Adrenal gland (tissue), 19 donors: ENCODE measurements at places on chromosomes 16 and 17. TPM values are rescaled to one million over a fixed set of nuclear protein-coding genes. Genes with fewer than 3 reads are reported as not detected.

The SCIMP gene
- 1.1 TPM for total RNA-seq

The MYL4 gene
- not detected for total RNA-seq

- H3K36me3 ChIP-seq: no peaks in the 10 kb centered on the region
- H3K27me3 ChIP-seq: no peaks in the 10 kb centered on the region
- no peak for DNase-seq
- H3K27ac ChIP-seq: no peak overlapping the region
- no peak overlapping the region for H3K4me3 ChIP-seq
Measured at GRCh38 chr16:74726716-74727115, 26.1 kb upstream of the MLKL start.

GRCh38 chr16:77636615-77637014 lies 85.7 kb upstream of the NUDT7 start:
- no peak overlapping the region for H3K4me3 ChIP-seq
- no peaks in the 10 kb centered on the region for H3K36me3 ChIP-seq
- no peak overlapping the region for H3K27ac ChIP-seq

DNA sequence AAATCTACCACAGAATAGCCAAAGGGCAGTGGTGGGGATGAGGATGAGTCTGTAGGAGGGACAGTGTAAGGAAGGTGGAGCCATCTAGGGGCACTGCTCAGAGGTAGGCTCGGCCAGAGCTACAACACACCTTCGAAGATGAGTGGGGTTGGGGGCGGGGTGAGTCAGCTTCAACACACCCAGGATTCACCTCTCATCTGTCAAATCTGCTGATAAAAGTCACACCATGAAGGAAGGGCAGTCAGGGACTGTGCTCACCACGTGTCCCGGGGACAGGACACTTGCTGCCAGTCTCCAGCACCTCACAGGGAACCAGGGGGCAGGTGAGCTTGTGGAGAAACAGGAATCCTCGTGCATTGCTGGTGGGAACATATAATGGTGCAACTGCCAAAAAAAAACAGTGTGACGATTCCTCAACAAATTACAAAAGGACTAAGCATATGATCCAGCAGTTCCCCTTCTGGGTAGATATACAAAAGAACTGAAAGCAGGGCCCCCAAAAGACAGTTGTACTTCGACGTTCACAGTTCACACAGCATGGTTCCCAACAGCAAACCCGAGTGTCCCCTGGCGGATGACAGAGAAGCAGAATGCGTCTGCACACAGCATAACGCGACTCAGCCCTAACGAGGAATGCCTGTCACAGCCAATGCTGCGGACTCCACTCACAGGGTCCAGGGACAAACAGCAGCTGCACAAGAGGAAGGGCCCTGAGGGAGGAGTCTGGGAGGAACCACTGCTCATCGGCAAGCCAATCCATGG lies 133.1 kb downstream of the ANKRD11 start:
- H3K27me3 ChIP-seq: no peaks in the 10 kb centered on the region
- peaks cover 28% of the 10 kb centered on the region for H3K4me1 ChIP-seq
- DNase-seq: peak; percentile 86
- H3K4me3 ChIP-seq: no peak overlapping the region

DNA sequence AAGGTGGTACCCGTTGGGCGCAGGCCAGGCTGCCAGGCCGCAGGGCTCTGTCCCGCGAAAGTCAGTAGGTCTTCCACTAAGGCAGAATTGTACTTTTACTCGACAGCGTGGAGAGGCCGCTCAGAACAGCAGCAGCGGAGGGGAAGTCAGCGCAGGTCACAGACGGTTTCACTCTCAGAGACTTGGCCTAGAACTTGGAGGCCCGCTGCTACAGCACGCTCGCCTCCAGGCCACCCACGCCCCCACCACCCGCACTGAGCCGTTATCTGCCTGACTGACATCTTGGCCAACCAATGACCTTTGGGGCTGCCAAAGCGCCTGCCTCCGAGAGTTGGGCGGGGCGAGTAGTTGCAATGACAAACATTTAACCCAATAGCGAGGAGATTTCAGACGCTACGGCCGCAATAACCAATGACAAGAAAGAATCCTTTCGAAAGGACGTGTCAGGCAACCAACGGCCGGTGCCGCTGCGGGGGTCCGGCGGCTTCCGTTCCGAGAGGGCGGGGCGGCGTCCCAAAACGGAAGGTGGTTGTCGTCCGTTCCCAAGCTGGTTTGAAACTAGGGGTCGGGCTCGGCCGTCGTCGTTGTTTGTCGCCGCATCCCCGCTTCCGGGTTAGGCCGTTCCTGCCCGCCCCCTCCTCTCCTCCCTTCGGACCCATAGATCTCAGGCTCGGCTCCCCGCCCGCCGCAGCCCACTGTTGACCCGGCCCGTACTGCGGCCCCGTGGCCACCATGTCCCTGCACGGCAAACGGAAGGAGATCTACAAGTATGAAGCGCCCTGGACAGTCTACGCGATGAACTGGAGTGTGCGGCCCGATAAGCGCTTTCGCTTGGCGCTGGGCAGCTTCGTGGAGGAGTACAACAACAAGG lies at the start of gene DCAF7:
DCAF7 (plus strand) TSS at position 532 of the 871 bp plus-strand sequence; CDS start at position 733, 201 bp downstream.
- peaks cover 6% of the 10 kb centered on the region for H3K4me1 ChIP-seq
- H3K4me3 ChIP-seq: peak within 1 kb of the TSS; percentile 81
- no peaks in the 10 kb centered on the region for H3K27me3 ChIP-seq
- no peaks in the 10 kb centered on the region for H3K36me3 ChIP-seq
- H3K27ac ChIP-seq: peak within 1 kb of the TSS; percentile 90
- DNase-seq: peak; percentile 100

- no peak for DNase-seq
- no peak overlapping the region for H3K27ac ChIP-seq
- no peaks in the 10 kb centered on the region for H3K36me3 ChIP-seq
- no peaks in the 10 kb centered on the region for H3K27me3 ChIP-seq
Measured at GRCh38 chr17:51124640-51125503, 4.2 kb upstream of the SPAG9 start.

- no peak for DNase-seq
- no peaks in the 10 kb centered on the region for H3K4me1 ChIP-seq
- no peak overlapping the region for H3K4me3 ChIP-seq
- H3K27ac ChIP-seq: no peak overlapping the region
Measured at GRCh38 chr16:67043420-67043819, 14.5 kb downstream of the CBFB start.

The PRSS21 gene
- total RNA-seq: 0.83 TPM

GRCh38 chr17:67227488-67227887 lies 17.5 kb downstream of the HELZ start:
- H3K27me3 ChIP-seq: no peaks in the 10 kb centered on the region
- no peaks in the 10 kb centered on the region for H3K4me1 ChIP-seq
- DNase-seq: no peak
- no peak overlapping the region for H3K27ac ChIP-seq

The KRT31 gene
- not detected for total RNA-seq

DNA sequence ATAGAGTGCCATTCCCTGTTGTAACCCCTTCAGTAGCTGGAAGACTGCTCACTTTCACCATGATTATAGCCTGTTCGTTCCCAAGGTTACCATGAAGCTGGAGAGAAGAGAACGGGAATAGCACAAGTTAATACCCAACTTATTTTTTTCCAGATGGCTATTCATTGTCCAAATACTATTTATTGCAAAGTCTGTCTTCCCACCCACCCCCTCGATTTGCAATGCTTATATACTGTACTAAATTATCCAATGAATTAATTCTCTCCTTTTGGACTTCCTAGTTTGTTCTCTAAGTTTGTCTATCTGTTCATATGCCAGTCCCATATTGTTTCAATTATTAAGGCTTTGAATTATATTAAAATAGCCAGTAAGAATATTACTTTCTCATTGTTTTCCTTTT lies 231.0 kb downstream of the RAB11FIP4 start:
- H3K4me3 ChIP-seq: no peak overlapping the region
- H3K4me1 ChIP-seq: no peaks in the 10 kb centered on the region
- no peak overlapping the region for H3K27ac ChIP-seq
- H3K27me3 ChIP-seq: no peaks in the 10 kb centered on the region

DNA sequence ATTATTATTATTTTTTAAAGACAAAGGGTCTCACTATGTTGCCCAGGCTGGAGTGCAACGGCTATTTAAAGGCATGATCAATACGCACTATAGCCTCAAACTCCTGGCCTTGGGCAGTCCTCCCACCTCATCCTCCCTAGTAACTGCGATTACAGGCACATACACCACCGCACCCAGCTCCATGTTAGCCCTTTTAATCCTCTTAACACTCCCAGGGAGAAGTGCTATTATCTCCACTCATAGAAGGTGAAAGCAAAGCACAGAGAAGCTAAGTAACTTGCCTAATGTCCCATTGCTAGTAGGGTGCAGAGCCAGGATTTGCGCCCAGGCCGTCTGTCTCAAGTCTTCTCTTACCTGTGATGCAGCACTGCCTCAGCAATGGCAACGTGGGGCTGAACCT lies 5.0 kb downstream of the HAS3 start:
- H3K27ac ChIP-seq: no peak overlapping the region
- no peaks in the 10 kb centered on the region for H3K36me3 ChIP-seq
- peaks cover 8% of the 10 kb centered on the region for H3K27me3 ChIP-seq
- peaks cover 21% of the 10 kb centered on the region for H3K4me1 ChIP-seq

DNA sequence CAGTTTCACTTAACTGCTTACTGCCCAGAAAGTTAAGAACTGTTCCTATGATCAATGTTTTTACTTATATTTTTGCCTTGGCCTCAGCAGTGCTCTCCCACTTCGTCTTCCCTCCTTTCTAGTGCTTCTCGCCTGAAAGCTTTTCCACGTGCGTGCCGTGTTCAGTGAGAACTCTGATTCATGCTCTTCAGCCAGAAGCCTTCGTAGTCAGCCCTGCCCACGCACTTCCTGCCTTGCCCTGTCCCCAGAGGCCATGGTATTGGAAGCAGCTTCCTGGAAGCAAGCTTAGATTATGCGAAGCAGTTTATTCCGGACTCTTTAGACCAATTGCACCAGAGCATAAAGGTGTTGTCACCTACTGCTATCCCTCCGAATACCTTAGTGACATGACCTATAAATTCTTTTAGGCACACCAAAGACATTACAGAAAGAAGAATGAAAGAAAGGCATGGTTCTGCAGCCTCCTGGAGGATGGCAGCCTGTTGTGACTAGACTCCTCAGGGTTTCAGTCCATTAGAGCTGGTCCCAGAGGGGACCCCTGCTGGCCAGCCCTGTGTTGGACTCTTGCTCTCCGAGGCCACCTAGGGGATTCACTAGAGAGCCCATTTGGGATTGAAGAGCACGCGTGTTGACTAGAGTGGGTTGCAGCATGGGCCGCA lies 105.2 kb downstream of the RPTOR start:
- peaks cover 18% of the 10 kb centered on the region for H3K4me1 ChIP-seq
- H3K36me3 ChIP-seq: no peaks in the 10 kb centered on the region
- no peak overlapping the region for H3K4me3 ChIP-seq
- no peaks in the 10 kb centered on the region for H3K27me3 ChIP-seq
- H3K27ac ChIP-seq: no peak overlapping the region

DNA sequence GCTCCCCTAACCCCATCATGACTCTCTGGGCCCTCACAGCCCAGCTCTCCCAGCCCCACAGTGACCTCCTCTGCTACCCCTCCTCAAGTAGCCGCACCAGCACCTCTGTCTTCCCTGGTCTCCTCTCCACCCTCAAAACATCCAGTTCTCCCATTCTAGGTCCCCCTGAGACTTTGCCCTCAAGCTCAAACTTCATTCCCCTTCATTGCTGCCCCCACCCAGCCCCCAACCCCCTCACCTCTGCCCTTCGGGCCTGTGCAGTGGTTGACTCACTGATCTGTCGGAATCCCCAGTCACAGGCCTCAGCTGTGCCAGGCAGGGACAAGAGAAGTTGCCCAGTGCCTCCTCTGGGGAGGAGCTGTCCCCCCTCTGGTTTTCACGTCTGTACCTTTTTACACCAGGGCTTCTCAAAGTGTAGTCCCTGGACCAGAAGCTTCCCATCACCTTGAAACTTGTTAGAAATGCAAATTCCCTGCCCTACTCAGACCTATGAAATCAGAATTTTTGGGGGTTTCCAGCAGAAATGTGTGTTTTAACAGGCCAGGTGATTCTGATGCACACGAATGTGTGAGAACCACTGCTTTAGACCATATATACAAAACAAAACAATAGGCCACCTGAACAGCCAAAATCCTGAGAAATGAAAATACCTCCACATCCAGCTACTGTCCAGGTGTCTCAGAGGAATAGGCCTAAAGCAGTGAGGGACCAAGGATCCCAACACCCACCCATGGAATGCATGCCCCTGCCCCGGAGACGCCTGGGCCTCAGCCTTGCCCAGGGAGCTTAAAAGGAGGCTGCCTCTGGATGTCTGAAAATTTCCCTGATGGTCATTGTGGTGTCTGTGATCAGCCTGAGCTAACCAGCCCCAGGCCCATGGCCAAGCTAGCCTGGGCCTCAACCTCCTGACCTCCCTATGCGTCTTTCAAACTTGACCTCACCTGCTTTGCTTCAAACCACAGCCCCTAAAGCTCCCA lies 853 bp upstream of the DOK4 start:
- peaks cover 4% of the 10 kb centered on the region for H3K4me1 ChIP-seq
- peak; percentile 47 for DNase-seq
- no peaks in the 10 kb centered on the region for H3K27me3 ChIP-seq
- peak overlapping the region; percentile 34 for H3K27ac ChIP-seq
- no peaks in the 10 kb centered on the region for H3K36me3 ChIP-seq

DNA sequence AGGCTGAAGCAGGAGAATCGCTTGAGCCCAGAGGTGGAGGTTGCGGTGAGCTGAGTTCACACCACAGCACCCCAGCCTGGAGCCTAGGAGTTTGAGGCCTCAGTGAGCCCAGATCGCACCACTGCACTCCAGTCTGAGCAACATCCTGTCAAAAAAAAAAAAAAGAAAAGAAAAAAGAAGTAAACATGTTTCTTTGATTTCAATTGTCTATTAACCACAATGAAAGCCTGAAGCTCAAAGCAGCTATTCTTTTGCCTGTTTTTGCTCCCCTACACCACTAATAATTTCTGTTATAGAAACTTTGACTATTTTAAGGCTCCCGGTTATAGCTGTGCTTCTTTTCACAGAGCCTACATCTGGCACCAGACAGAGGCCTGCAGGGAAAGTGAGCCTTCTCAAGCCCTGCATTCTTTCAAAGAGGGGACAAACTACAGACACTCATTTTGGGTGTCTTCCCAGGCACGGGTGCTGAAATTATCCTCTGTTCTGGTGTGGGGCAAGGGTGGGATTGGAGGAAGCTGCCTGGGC lies 14.2 kb upstream of the SLC52A1 start:
- H3K27me3 ChIP-seq: no peaks in the 10 kb centered on the region
- H3K36me3 ChIP-seq: no peaks in the 10 kb centered on the region
- no peaks in the 10 kb centered on the region for H3K4me1 ChIP-seq
- H3K27ac ChIP-seq: no peak overlapping the region
- no peak for DNase-seq

DNA sequence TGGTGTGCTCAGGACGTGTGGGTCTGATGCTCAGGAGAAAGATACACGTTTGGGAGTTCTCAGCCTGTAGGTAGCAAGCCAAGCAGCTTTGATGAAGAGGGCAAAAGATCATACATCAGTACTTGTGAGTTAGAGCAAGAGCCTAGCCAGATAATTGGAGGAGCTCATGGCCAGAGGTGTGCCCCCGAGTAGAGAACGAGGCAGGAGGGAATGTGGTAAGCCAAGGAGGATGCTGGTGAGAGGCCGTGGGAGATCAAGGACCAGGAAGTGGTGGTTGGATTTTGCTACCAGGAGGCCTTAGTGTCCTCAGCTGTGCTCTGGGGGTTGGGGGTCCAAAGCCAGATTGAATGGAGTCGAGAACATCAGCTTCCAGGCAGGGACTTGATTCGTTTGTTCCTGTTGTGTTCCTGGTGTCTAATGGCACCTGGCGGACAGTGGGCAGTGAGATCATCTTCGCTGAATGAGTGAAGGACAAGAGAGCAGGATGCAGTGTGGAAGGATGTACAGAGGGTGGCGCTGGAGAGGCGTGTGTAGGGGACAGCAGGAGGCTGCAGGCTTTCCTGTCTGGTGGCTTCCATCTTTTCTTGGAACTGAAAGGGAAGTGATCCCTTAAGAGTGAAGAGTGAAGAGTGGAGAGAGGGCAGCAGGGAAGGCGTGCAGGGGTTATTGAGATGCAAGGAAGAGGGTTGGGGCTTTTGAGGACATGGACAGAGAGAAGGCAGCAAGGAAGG lies 11.6 kb downstream of the FBXL19 start:
- no peaks in the 10 kb centered on the region for H3K27me3 ChIP-seq
- H3K36me3 ChIP-seq: peaks cover 33% of the 10 kb centered on the region
- H3K4me3 ChIP-seq: no peak overlapping the region
- H3K27ac ChIP-seq: no peak overlapping the region

The ABI3 gene
- total RNA-seq: 23.9 TPM

The CCL23 gene
- 2.9 TPM for total RNA-seq

The KRT28 gene
- not detected for total RNA-seq
